Astrocyte (in vitro differentiated cells and primary cell): ENCODE measurements at places on chromosomes 11 and 22. TPM values are rescaled to one million over a fixed set of nuclear protein-coding genes. Genes with fewer than 3 reads are reported as not detected.

Gene C22orf42
- total RNA-seq: not detected in 2 replicates

Gene SCUBE2
- 1.5 and 1.6 TPM in 2 replicates for total RNA-seq

Gene KRTAP5-11
- total RNA-seq: not detected in 2 replicates

Gene RPS6KB2
- total RNA-seq: 52.9 and 57.0 TPM in 2 replicates

Gene MTMR3
- 37.3 and 41.0 TPM in 2 replicates for total RNA-seq

Gene TMEM138
- total RNA-seq: 32.9 and 36.8 TPM in 2 replicates

Gene A4GALT
- total RNA-seq: 1.6 and 1.9 TPM in 2 replicates

Gene PLA2G3
- not detected in 2 replicates for total RNA-seq
